Amygdala (tissue), 56 donors: ENCODE measurements at places on chromosomes 7 and 10.

DNA sequence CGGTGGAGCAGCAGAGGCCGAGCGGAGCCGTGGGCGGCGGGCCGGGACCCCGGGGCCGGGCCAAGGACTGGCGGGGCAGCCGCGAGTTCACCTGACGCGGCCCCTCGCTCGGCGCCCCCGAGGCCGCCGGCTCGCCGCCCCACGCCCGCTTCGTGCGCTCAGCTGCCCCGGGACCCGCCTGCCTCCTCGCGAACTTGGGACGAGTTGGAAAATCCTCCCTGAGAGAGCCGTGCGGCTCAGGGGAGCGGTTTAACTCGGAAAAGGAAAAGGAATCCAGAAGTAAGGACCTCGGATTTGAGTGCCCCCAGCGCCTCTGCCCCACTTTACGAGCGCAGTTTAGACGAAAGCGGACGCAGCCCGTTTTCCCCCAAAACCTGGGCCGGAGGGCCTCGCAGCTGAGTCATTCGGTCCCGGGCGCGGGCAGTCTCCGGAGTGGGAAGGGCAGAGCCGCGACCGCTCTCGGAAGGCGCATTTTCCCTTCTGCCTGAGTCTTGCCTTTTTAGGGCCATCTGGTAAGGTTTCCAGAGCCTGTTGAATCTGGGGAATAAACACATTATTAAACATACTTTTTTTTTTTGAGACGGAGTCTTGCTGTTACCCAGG lies 744 bp downstream of the CREM start:
- peak; percentile 60 for DNase-seq

DNA sequence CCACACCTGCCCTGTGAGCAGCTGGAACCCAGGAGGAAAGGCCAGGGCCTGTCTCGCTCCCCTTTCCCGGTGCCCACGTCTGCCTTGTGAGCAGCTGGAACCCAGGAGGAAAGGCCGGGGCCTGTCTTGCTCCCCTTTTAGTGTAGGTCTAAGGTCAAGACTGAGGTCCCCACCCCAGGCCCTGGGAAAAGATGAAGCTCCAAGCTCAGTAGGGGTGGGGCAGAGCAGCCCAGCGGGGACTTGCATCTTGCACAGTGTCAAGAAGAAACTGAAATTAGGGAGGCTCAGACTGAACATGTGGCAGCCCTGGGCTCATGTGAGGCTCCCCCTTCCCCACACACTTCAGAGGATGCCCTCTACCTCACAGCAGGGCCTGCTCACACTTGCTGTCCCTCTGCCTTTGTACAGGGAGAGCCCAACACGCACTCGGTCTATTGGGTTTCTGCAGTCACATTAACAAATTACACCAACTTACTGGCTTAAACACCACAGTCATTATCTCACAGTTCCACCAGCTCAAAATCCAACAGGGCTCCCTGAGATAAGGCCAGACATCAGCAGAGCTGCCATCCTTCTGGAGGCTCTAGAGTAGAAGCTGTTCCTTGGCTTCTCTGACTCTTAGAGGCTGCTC lies 12.4 kb downstream of the POLL start:
- no peak for DNase-seq

DNA sequence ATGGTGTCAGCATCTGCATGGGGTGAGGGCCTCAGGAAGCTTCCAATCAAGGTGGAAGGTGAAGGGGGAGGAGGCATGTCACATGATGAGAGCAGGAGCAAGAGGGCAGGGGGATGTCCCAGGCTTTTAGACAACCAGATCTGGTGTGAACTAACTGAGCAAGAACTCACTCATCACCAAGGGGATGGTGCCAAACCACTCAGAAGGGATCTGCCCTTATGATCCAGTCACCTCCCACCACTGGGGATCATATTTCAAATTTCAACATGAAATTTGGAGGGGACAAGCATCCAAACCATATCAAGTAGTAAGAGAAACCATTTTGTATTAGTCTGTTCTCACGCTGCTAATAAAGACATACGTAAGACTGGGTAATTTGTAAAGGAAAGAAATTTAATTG lies 33.6 kb downstream of the THNSL1 start:
- DNase-seq: no peak

DNA sequence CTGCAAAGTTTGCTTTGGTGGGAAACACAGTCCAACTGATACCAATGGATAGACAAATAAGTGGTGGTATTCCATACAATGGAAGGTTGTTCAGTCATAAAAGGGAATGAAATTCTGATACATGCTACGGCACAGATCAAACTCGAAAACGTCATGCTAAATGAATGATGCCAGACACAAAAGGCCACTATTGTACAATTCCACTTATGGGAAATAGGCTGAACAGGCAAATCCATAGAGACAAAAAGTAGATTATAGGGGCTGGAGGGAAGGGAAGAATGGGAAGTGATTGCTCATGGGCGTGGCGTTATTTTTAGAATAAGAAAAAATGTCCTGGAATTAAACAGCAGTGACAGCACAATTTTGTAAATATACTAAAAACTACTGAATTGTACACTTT lies 66.0 kb upstream of the FOXK1 start:
- DNase-seq: no peak

- no peak for DNase-seq
These were observed 34.3 kb downstream of the SNX8 start for GRCh38 chr7:2279896-2280295.

- DNase-seq: no peak
These were observed 80.7 kb downstream of the TCERG1L start for GRCh38 chr10:131230641-131231322.

DNA sequence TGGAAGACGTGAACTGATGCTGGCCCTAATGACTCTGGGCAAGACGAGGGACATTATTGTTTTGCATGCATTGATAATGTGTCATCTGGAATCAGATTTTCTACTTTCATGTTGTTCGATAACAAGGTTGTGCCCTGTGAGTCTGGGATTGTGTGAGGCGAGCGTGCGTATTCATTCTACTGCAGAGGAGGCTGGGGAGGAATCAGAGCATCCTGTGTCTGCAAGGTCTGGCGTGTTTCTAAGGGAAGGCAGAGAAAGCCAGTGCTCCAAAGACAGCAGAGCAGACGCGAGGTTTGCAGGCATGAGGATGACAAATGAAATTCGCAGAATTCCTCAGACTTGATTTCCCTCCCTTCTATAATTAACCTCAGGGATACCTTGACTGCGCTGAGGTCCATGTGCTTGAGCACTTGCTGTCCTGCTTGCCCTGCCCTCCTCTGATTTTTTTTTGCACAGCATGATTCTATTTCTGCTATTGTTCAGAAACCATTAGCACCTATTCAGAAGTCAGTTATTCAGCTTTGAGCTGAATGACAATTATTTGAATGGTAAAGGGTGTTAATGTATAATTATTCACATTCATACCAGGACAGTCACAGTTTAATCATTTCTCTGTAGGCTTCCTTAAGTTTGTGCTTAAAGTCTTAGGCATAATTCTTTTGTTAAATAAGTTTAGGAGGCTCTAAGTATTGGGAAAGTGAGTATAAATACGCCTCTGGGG lies 233.6 kb downstream of the EBF3 start:
- DNase-seq: no peak

DNA sequence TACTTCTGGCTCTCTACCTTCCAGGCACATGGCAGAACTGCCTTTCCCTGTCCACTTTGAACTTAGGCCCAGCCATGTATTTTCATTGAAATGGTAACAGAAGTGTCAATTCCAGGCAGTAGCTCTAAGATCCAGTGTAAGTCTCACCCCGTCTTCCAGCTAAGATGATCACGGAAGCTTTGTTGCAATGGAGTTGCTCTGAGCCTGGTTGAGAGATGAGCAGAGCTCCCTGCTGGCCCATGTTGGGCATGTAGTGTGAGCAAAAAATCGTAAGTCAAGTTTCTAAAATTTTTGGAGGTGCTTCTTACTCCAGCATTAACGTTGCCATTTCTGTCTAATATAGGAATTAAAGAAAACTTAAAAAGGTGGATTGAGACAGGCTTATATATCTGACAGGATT lies 274.4 kb downstream of the IPMK start:
- no peak for DNase-seq

DNA sequence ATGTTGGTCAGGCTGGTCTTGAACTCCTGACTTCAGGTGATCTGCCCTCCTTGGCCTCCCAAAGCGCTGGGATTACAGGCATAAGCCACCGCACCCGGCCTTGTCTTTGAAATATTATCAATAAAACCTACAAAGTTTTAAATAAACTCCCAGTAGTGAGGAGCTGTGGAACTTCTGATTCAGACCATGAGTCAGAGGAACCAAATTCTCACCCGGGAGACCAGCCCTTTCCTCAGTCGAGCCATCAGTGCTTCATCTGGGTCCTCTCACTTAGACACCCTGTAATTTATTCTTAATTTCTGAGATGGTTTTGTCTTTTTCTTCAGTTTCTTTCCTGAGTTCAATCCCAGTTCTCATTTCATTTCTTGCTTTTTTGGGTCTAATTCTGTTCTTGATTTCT lies 68.6 kb downstream of the DYNC2I1 start:
- no peak for DNase-seq

GRCh38 chr7:10181996-10182395 lies 791.7 kb upstream of the PHF14 start:
- DNase-seq: no peak

GRCh38 chr10:69089638-69090599 lies 2.0 kb downstream of the SRGN start:
- no peak for DNase-seq
